ENCODE measurements at places on chromosomes 5 and 9.

GRCh38 chr5:137566780-137567179 lies 67.7 kb upstream of the SPOCK1 start:
- no peak for DNase-seq

DNA sequence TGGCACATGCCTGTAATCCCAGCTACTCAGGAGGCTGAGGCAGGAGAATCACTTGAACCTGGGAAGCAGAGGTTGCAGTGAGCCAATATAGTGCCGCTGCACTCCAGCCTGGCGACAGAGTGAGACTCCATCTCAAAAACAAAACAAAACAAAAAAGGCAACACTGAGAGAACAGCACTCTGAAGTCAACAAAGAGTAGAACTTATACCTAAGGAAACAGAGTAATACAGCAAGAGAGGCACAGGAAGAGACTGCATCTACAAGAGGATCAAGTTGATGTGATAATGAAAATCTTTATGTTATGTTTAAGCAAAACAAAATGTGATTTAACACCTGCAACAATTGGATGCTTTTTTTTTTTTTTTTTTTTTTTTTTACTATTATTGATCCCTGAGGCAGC lies 33.1 kb downstream of the FYB1 start:
- no peak for DNase-seq

GRCh38 chr9:77879437-77879943 lies 152.1 kb downstream of the GNAQ start:
- DNase-seq = no peak

GRCh38 chr5:68216245-68217046 lies 890 bp downstream of the PIK3R1 start:
- no peak for DNase-seq

DNA sequence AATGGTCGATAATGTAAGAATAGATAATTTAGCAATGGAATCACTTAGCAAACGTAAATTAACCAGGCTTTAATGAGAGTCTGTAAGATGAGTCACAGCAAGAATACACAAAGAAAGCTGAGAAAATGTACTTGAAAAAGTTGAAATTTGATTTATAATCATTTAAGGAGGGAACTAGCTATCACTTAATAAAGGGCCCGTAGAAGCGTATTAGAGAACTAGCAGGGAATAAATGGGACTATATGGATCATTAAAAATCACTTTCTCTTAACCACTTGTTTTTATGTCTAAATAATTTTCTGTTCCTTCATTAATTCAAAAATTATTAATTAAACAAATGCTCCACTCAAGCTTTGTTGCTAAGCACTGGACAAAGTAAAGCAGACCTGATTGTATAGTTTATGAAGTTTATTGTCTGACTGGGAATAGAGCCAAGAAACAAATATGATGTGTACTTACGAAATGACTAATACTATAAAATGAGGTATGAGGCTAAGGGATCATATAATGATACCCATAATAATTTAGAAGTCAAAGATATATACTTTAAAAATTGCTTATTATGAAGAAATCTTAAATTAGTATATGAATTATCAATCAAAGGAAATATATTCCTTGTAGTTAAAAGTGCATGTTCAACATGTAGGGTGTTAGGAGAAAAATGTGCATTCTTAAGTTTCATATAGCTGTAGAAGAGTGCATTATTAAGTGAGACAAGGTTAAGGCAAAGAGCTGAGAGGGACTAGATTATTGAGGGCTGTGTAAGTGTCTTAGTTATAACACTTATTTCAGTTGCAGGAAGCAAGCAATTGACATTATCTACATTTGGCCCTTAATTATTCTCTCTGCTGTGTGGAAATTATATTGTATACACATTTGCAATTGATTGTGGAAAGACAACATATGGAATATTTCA lies 196.8 kb downstream of the PRDM9 start:
- no peak for DNase-seq
